ENCODE measurements at places on chromosomes 1 and 21. TPM values are rescaled to one million over a fixed set of nuclear protein-coding genes. Genes with fewer than 3 reads are reported as not detected.

LAMB3 gene
- 0.21 TPM for total RNA-seq

PTPN7 gene
- total RNA-seq, result 1.3 TPM

PDE9A gene
- total RNA-seq, result 20.7 TPM

BLZF1 gene
- 15.2 TPM for total RNA-seq

PGLYRP3 gene
- 1.1 TPM for total RNA-seq

CFH gene
- total RNA-seq, result 67.9 TPM

PLA2G5 gene
- 0.77 TPM for total RNA-seq

PAQR6 gene
- 8.4 TPM for total RNA-seq

LHX8 gene
- total RNA-seq, result not detected

GJA8 gene
- not detected for total RNA-seq

WNT9A gene
- 1.0 TPM for total RNA-seq

LCA5L gene
- total RNA-seq, result 0.59 TPM

ASCL5 gene
- total RNA-seq, result not detected

EXOSC10 gene
- total RNA-seq, result 80.6 TPM

LCK gene
- total RNA-seq, result 1.1 TPM

PARP1 gene
- 131 TPM for total RNA-seq

ADGRL2 gene
- 85.4 TPM for total RNA-seq

CD1E gene
- not detected for total RNA-seq

ASPM gene
- 9.4 TPM for total RNA-seq

DENND2D gene
- 3.6 TPM for total RNA-seq

CLCA1 gene
- not detected for total RNA-seq

PBX1 gene
- total RNA-seq, result 44.2 TPM

TAF13 gene
- total RNA-seq, result 33.7 TPM

MAP3K6 gene
- total RNA-seq, result 35.7 TPM

ILDR2 gene
- total RNA-seq, result 1.2 TPM

OR2L8 gene
- not detected for total RNA-seq

OR14K1 gene
- not detected for total RNA-seq

NPHS2 gene
- not detected for total RNA-seq

KIF21B gene
- total RNA-seq, result 8.4 TPM

TRAF3IP3 gene
- total RNA-seq, result not detected

SPRR5 gene
- total RNA-seq, result not detected

CHRM3 gene
- total RNA-seq, result 41.7 TPM

WNT3A gene
- total RNA-seq, result not detected

RAP1GAP gene
- total RNA-seq, result 0.56 TPM

EPHA10 gene
- total RNA-seq, result 0.13 TPM

SH3BGR gene
- total RNA-seq, result 3.4 TPM

ESPN gene
- 0.36 TPM for total RNA-seq

HSD11B1 gene
- total RNA-seq, result not detected

CDC20 gene
- total RNA-seq, result 24.3 TPM

NTNG1 gene
- total RNA-seq, result 3.2 TPM

NBPF6 gene
- total RNA-seq, result 0.28 TPM

IGSF9 gene
- 2.2 TPM for total RNA-seq

CELA3B gene
- total RNA-seq, result not detected

NDUFS5 gene
- total RNA-seq, result 200 TPM

SELENBP1 gene
- total RNA-seq, result 15.6 TPM

MAN1C1 gene
- total RNA-seq, result 29.1 TPM

BSND gene
- total RNA-seq, result not detected

DARS2 gene
- 18.7 TPM for total RNA-seq

CHI3L2 gene
- total RNA-seq, result 1.3 TPM

IFNAR1 gene
- 34.8 TPM for total RNA-seq

ANXA9 gene
- not detected for total RNA-seq

AQP10 gene
- total RNA-seq, result not detected

MYOG gene
- total RNA-seq, result 15.7 TPM

CLEC20A gene
- not detected for total RNA-seq

RPE65 gene
- total RNA-seq, result not detected

ENTREP3 gene
- 54.1 TPM for total RNA-seq

PPFIA4 gene
- 4.0 TPM for total RNA-seq

Data from endothelial cell (in vitro differentiated cells).